ENCODE measurements at places on chromosomes 6 and 20.

- peak; percentile 62 for DNase-seq
Observed at GRCh38 chr6:24982231-24982630, 46.5 kb upstream of the RIPOR2 start.

- DNase-seq, result no peak
Observed at GRCh38 chr20:59333951-59334350, 33.5 kb downstream of the EDN3 start.

DNA sequence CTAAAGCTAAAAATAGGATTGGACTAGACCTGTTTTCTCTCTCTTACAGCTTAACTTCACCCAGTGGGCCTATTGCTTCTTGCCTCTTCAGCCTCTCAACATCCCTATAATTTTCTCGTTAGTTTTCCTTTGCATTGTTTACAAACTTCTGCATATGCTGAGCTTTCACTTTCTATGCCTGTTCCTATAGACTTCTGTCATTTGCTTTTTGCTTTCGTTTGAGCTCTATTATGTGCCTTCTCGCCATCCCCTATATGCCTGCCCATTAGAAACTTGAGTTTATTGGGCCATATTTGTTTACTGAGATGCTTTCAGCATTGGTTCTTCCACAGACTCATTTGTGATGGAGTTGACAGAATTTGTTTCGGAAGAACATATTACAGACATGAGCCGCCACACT lies 40.9 kb downstream of the NCOA7 start:
- no peak for DNase-seq

GRCh38 chr6:28269492-28269891 lies 2.5 kb downstream of the ZSCAN26 start:
- DNase-seq, result peak; percentile 77

DNA sequence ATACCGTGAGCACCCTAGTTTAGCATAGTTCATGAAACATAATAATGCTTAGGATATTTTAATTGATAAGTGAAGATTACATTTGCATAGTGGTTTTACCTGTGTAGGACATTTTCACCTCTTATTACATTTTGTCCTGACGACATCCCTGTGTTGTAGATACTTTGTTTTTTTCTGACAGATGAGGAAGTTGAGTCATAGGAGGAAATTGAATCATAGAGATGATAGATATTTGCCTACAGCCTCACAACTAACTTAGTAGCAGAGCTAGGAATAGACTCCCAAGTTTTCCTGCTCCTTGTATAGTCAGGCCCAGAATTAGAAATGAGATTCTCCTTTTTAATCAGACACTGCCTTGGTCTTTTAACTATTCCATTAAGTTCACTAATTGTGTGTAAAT lies 100.5 kb upstream of the SUPT3H start:
- peak; percentile 43 for DNase-seq

DNA sequence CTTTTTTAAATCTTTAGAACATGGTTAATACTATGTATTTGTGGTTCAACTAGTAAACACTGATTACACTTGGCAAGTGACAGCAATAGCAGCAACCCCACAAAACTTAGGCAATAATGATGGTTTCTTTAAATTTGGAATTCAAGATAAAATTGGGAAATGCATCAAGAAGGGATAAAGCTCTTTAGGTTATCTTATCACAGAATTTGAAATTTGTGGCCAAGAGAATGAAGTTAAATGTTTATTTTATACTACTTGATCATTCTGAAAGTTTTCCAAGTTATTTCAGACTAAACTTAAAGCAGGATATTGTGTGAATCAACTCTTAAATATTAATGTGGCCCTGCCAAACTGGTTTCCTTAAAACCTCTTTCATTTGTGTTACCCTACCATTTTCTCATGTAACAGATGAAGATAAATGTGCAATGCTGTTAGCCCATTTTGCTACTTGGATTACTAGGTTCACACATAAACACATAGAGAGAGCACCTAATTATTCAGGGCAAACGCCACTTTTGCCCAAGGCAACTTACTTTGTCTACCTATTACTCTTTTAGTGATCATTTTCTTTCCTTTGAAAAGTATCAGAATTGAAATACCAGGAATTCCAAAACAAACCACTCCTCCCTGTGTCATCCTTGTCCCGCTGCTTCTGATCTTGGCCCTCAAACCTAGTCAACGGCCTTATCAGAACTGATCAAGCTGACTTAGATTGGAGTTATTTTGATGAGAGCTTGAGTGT lies 186.7 kb upstream of the TENT5A start:
- peak; percentile 19 for DNase-seq

DNA sequence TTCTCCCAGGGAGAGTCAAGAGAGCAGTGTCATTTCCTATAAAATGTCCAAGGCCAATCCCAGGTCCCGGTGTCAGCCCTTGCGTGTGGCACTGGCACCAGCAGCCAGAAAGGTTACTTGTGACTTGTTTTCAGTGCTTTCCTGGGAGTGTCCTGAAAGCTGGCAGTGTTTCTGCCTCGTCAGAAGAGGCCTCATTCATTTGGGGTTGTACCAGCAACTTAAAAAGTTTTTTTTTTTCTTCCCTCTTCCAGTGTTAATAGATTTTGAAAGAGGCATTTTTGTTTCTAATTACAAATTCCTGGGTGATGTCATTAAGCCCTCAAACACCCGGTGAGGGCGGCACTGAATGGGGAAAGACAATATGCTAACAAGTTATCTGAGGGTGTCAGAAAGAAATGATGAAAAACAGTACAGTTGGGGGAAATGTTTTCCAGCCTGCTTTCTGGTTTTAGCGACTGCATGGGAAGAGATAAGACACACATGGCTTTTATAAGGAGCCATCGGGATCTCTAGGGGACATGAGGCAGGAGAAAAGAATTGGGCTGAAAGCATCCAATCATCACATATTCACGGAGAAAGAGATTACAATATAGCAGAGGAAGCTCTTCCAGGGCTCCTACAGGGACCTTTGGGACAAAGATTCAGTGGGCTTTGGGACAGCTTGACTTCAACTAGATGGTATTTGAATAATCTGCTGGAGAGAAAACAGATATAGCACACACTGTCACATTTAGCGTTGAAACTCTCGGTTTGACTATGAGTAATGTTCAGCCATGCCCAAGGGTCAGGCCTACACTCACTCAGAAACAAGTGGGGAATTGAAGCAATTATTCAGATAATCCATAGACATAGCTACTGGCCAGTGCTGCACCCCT lies 153.0 kb downstream of the BCAS1 start:
- peak; percentile 72 for DNase-seq

GRCh38 chr6:159595173-159595572 lies 97.9 kb downstream of the SOD2 start:
- peak; percentile 64 for DNase-seq

DNA sequence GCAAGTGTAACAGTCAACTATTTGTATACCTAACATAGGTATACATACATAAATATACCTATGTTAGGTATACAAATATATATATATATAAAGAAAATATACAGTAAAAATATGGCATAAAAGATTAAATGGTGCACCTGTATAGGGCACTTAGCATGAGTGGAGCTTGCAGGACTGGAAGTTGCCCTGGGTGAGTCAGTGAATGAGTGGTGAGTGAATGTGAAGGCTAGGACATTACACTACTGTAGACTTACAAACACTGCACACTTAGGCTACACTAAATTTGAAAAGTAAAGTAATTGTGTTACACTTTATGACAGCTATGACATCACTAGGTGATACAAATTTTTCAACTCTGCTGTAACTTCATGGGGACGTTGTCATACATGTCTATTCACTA lies 65.6 kb downstream of the CDC5L start:
- no peak for DNase-seq

DNA sequence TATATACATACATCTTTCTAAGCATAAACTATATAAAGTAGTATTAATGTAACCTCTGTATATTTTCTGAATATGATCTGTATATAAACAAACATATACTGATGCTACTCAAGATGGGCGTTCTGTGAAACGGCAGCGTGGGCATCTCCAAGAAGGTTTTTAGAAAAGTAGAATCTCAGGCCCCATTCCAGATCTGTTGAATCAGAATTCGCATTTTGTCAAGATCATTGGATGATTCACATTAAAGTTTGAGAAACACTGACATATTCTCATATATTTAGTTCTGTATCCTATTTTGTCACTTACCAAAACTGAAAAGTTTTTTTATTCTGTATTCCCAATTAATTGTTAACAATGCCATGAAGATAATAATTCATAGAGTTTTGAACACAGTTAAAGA lies 5.5 kb downstream of the C6orf141 start:
- no peak for DNase-seq

GRCh38 chr20:1125277-1125676 lies 6.9 kb downstream of the PSMF1 start:
- no peak for DNase-seq

Measured in GM03348 (cell line).